T-cell (primary cell): ENCODE measurements at places on chromosomes 5 and 9. TPM values are rescaled to one million over a fixed set of nuclear protein-coding genes. Genes with fewer than 3 reads are reported as not detected.

DNA sequence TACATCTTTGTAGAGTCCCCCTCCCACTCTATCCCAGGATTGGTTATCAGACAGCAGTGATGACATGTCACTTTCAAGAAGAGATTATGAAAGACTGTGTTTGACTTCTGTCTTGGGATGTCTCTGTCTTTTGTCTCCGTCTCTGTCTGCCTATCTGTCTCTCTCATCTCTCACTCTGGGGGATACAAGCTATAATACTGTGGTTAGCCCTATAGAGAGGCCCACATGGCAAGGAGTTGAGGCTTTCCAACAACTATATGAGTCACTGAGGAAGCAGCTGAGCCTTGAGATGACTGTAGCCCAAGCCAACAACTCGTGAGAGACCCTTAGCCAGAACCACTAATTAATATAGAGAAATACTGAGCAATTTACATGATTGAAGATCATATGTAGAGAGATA is 284.8 kb downstream of the PDE4D start:
- DNase-seq = no peak

GRCh38 chr5:57529864-57530263 is 47.3 kb upstream of the ACTBL2 start:
- DNase-seq = no peak

DNA sequence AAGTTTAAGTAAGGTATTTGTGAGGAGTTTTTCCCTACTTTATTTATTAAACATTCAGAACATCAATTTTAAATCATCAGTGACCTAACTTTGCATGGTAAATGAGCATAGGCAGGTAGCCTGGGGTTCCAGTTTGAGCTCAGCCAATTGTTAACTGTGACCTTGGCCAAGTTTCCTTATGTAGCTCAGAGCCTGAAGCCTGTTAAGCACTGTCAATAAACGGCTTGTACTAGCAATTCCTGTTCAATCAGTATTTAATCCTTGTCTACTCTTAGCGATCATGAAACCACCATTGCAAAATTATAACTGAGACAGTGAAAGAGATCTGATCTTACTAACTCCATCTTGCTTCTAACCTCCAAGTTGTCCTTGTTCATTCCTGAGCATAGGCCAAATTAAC is 4.7 kb upstream of the SOWAHA start:
- no peak for DNase-seq

GRCh38 chr9:92634712-92635605 is 35.0 kb downstream of the IPPK start:
- peak; percentile 57 for DNase-seq

DNA sequence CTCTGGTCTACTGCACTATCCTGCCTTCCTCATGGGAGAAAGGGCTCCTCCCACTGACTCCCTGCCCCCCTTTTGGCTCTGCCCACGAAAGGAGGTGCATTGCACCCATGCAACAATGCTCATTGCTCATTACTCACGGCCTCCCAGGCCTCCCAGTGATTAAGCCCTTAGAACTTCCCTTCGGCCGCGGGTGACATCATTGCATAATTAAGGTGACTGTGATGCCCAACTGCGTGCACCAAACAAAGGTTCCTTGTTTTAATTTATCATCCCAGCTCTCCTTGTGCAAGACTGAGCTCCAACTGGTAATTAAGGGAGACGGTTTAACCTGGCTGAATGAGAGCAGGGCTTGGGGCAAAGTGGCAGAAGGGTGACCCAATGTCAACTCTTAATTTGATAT is 180.4 kb downstream of the GAS1 start:
- no peak for DNase-seq

DNA sequence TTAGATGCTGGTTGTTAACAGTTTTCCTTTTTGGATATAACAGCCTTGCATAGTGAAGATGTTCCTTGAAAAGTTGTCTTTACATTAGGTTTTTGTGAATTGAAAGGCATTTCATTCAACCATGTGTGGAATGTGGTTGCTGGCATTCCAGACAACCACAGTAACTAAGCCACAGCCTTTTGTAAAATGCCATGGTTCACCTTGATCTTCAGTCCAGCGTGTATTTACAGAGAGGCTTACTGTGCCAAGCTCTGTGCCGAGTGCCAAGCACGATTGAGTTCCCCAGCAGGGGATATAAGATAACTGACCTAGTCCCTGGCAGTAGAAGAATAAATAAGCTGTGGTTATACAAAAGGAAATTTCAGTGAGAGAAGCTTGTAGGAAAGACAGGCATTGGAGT is 4.9 kb downstream of the EXOSC2 start:
- no peak for DNase-seq

DNA sequence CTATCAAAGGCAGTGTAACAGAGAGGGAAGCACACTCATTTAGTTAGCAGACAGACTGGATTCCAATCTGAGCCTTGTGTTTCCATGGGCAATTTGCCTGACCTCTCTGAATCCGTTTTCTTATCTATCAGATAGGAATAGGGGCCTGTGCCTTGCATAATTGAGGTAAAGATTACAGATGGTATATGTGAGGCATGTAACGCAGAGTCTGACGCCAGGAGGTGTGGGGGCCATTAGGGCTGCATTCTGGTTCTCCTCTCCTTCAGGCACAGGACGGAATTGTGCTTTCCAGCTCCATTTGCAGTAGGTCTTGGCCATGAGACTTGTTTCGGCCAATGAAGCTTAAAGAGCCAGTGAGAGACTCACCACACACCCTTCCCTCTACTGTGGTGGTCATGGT is 97.6 kb downstream of the FRMD3 start:
- no peak for DNase-seq

DNA sequence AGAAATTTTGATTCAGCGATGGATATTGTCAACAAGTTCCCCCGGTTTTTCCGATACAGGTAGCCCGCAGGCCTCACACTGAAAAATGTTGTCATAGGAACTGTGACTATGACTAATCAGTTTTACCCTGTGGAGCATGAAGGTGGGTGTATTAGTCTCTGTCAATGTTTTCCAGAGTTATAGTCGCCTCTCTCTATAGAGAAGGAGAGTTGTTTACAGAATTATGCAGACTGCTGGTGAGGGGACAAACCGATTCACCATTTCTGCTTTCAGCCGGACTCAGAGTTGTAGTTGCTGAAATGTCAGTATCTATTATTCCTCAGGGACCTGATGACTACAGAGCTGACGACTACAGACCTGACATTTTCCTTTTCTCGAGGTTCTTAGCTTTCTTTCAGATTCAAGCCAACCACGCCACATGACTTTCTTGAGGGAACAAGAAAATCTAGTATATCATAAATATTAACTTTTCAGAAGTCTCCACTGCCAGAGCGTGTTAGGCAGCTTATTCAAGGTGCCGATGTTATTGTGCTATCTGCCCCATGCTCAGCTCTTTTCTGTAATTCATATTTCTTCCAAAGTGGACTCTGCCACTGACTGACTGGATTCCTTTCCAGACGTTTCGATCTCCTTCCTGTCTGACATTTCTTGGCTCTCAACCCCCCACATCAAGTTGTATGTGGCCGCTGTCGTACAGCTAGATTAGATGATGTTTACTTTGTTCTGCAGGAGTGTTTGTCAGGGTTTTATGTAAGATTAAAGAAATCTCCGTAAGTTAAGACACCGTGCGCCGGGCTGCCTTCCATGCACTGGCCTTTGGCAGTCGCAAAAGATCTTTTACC is 178.1 kb downstream of the FGF1 start:
- DNase-seq = no peak

GRCh38 chr5:149348518-149348917 is 3.2 kb downstream of the GRPEL2 start:
- DNase-seq = no peak

- DNase-seq = no peak
Measured at GRCh38 chr9:108844391-108844790, 11.4 kb downstream of the ACTL7B start.

DNA sequence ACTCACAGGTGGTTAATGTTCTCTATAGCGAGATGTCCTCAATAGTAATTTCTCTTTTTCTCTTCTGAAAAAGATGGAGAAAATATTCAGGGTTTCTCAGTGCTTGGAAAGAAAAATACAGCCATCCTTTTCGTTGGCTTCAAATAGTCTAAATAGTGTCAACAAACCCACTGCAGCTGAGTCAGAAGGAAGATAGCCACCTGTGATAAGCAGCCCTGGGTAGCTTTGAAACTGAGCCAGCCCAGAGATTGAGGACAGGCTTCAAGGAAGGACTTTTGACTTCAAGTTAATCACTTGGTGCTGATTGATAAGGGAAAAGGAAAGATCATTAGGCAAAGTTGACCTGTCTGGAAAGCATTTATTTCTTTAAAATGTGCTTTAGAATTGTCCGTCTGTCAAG is 78.7 kb upstream of the TYRP1 start:
- no peak for DNase-seq

DNA sequence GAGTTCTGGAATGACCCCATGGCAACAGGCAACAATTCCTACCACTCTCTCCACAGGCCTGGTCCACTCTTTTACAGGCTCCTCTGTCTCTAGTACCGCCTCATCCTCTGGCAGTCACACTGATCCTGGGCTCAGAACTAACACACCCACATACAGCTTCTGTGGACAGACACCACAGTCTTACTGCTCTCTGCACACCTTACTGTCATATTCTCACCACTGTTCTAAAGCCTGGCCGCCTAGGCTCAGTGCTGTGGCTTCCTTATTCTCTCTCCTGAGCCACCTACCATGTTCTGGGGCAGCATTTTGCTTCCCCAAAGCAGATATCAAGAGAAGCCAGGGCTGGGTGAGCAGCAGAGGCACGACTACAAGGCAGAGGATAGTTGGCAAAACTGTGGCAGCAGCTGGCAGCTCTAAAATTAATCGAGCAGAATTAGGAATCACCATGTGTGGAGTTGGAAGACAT is 14.8 kb downstream of the REEP5 start:
- DNase-seq = no peak

DNA sequence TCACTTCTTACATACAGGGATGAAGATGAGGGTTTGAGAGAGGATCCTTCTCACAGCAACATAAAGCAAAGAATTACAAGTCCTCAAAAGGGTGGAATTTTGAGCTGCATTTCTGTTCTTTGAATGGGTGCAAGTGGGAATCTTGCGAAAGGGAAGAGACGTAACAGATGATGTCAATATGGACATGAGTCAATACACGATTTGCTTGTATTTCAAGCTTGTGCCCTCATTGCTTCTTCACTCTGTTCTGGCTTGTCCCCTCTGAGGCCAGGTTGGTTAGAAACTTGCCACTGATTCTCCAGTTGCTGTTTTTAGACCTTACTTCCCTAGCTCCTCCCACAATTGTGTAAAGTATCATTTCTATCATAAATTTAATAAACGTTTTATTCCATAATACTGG is 104.8 kb upstream of the CLINT1 start:
- no peak for DNase-seq

GRCh38 chr9:84615544-84615943 is 54.0 kb upstream of the NTRK2 start:
- DNase-seq = no peak

- DNase-seq = no peak
Measured at GRCh38 chr9:29475471-29475870, 1902.2 kb upstream of the C9orf72 start.

DNA sequence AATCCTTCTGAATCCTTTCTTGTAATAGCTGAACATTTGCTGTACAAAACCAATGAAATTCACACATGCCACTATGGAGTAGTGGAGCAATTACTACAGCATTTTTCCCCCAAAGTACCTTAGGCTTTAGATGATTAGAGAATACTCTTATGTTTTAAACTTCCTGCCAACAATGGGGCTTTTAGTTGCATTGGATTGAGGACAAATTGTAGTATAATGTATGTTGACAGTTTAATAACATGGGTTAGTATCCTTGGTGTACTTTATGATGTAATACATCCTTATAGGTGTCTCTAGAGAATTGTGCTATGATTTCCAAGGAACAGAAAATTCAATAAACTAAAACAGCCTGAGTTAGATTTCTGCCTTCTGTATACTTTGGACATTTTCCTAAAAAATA is 422.7 kb upstream of the GRAMD2B start:
- no peak for DNase-seq

Gene HTR1A
- not detected for total RNA-seq

Gene PCDHGA10
- 0.53 TPM for total RNA-seq

Gene IFNA21
- not detected for total RNA-seq

Gene TCF7
- total RNA-seq = 693 TPM

Gene COMMD10
- total RNA-seq = 36.9 TPM

Gene EXD3
- 18.5 TPM for total RNA-seq

Gene PLCXD3
- 0.06 TPM for total RNA-seq

Gene PLAC8L1
- total RNA-seq = 0.60 TPM
